ENCODE measurements at places on chromosomes 7 and 10.

DNA sequence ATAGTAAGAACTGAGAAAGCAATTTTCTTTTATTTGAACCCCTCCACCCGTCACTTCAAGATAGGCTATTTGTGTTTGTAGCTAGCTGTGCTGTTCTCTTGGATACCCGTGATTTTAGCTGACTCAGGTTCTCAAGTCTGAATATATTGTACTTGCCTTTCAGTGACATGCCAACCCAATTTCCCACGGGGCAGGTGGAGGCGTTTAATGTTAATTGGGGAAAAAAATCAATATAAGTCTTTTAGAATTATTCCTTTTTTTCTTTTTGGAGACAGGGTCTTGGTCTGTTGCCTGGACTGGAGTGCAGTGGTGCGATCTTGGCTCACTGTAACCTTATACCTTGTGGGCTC lies 36.4 kb downstream of the ZRANB1 start:
- DNase-seq: no peak

- DNase-seq: no peak
Observed at GRCh38 chr10:5106553-5106952, 12.3 kb downstream of the AKR1C3 start.

DNA sequence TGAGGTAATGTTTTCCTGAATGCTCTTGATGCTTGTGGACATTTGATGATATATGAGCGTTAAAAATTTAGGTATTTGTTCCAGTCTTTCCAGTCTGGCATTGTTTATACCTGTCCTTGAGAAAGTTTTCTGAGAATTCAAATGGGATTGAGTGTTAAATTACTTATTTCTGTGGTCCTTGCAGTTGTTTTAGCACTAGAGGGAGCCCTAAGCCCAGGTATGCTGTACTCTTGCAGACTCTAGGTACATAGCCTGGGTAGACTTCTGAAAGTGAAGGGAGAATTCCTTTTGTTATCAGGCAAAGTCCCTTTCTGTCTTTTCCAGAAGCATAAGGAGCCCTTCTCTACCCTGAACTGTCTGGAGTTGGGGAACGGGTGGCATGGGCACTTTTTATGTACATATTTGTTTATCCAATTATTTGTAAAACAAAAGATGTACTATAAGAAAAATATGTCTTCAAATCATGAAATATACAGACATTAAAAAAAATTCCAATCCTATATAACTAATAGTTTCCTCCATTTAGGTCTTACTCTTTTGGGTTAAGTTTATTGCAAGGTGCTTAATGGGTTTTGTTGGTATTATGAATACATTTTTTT lies 262.1 kb downstream of the ATRNL1 start:
- peak; percentile 56 for DNase-seq

DNA sequence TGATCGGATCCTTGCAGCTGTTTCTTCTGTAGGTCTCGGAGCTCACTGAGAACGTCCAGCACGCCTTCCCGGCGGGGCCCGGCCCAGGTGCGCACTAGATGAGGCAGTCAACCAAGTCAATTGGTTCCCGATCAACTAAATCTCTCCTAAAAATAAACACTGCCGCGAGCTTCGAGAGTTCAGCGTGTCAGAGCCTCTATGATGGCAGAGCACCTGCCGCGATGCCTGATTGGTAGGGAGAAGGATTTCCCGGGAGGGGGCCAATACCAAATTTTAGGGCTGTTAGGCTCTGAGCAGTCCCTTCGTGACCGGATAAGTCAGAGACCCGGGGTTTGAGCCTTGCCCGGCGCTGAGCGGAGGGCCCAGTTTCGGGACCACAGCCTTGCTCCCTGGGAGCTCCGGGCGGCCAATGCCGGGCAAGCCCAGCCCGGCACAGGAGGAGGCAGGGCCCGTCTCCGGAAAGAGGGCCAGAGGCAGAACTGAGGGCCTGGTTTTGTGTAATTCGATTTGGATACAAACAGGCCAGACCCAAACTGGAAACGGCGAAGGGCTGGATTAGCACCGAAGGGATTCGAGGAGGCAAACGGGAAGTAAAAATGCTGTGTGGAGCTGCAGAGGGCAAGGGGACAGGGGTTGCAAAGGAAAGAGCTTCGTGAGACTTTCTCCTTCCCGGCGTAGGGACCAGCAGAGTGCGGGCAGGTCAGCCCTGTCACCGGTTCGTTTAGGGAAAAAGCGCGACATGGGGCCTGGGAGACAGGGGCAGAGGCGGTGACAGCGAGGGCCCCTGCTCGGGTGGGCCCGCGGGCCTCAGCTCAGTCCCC lies 569 bp downstream of the SLC26A5 start:
- DNase-seq: no peak

DNA sequence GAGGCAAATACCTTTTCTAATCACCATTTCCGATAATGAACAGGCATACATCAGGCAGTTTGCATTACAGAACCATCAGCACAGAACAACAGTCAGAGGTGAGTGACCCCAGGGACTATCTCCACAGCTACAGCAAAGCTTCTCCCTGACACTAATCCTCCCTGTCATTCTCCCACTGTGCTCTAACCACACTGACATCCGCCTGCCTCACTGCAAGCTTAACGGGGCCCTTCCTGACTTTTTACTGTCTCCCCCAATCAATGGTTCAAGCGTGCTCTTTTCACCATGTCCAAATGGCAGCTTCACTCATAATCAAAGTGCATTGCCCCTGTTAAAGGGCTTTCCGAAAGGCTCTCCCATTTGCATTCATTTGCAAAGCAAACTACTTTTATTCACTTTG lies 196.3 kb downstream of the DNAJC1 start:
- no peak for DNase-seq

- DNase-seq: no peak
Observed at GRCh38 chr10:9786576-9786975, 1231.1 kb upstream of the CELF2 start.

GRCh38 chr7:4650433-4651047 lies 31.6 kb upstream of the FOXK1 start:
- DNase-seq: no peak

DNA sequence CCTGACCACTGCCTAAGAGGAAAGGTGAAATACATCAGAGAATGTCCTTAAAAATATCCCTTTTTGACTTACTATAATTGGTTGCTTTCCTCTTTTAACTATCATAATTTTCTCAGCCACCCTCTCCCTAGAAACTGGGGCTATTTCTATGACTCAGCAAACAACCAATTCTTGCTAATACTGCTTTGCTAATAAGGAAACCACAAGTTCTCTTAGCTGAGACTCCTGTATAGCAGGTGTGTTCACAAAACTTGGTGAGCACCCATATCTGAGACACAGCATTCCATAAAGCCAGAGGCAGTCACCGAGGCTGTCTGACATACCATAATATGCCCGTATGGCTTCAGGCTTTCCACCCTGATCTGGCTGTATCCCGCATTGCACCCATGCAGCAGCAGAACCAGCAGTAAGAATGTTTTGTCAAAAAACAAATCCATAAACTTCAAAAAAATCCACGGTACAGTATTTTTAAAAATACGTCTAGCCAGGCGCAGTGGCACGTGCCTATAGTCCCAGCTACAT lies 191.7 kb upstream of the C7orf33 start:
- DNase-seq: no peak

GRCh38 chr10:88090568-88091214 lies 227.3 kb downstream of the PTEN start:
- no peak for DNase-seq

DNA sequence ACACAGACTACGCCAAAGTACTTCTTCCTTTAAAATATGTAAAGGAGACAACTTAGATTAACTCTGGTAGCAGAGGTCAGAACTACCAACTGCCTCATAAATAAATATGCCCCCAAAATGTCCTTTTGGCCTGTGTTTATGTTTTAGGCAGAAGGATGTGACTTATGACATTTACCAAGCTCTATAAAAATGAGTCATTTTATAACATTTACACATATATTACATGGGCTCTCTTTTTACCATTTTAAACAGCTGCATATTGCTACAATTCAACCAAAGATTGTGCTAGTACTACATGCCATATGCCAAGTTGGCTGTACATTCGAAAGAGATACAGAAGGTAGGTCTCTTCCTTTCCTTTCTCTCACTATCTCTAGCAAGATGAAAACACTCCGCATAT lies 12.4 kb downstream of the ABLIM1 start:
- DNase-seq: no peak

- no peak for DNase-seq
Observed at GRCh38 chr7:159240962-159241361, 96.3 kb upstream of the VIPR2 start.

Measured in right renal cortex interstitium (tissue), 3 donors.